Astrocyte (in vitro differentiated cells and primary cell): ENCODE measurements at places on chromosomes 2 and 18.

DNA sequence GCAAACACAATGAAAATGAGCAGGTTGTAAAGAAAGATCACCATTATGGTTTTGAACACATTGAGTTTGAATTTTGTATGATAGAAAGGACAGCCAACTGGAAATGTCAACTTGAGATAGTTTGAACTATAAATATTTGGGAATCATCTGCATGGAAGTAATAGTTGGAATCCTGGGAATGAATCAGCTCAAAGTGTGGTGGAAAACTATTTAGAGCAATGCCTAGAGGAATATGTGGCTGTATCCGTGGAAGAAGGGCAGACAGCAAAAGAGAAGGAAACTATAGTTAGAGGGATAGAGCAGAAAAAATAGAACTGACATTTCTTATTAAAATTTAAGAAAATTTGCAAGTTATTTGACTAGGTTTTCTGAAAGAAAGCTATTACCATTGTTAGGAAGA, 112.5 kb upstream of the OTX1 start:
- DNase-seq: peak; percentile 76

DNA sequence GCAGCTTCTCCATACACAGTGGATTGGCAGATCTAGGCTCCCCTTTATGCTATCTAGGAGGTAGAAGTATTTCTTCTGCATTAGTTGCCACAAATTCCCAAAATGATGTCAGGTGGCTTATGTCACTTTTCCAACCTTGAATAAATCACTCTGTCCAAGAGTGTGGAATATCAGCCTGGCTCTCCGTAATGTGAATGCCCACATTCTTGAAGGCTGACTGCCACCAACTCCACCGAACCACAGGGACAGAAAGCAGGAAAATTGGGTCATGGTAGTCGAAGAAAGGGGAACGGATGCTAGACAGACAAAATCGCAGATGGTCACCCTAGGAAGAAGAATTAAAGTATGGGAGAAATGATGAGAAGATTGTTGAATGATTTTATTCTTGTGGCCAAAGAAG, 624.9 kb upstream of the CDH2 start:
- no peak for DNase-seq

GRCh38 chr18:79275461-79275860, 120.3 kb upstream of the NFATC1 start:
- DNase-seq: no peak

- no peak for DNase-seq
Observed at GRCh38 chr2:105787376-105788318, 42.9 kb downstream of the NCK2 start.
